ENCODE measurements at places on chromosomes 5 and 9. TPM values are rescaled to one million over a fixed set of nuclear protein-coding genes. Genes with fewer than 3 reads are reported as not detected.

DNA sequence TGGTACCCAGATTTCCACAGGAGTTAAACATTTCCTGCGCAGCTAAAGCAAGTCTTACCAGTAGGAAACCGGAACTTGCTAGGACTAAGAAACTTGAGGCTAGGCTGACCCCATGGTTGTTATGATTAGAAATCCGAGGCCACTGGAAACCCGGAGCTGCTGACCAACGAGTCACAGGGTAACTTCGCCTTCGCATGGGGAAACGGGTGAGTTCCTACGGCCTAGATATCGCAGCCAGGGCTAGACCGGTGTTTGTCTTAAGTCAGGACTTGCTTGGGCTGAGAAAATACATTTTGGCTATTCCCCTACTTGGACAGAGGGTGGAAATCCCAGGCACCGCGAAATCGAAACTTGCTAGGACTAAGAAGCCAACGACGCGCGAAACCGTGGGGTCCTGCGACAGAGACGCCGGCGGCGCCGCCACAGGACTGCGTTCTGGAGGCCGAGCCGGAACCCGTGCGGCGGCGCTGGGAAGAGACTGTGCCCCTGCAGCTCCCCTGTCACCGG lies 1.6 kb upstream of the ANXA2R start:
- peaks cover 56% of the 10 kb centered on the region for H3K4me1 ChIP-seq
- H3K27ac ChIP-seq = peak overlapping the region; percentile 98
- no peaks in the 10 kb centered on the region for H3K36me3 ChIP-seq
- DNase-seq = peak; percentile 63
- peak overlapping the region; percentile 79 for H3K4me3 ChIP-seq

- no peaks in the 10 kb centered on the region for H3K4me1 ChIP-seq
- H3K27ac ChIP-seq = no peak overlapping the region
- peaks cover 3% of the 10 kb centered on the region for H3K27me3 ChIP-seq
- no peak for DNase-seq
- H3K4me3 ChIP-seq = no peak overlapping the region
These were observed 6.1 kb upstream of the COL5A1 start for GRCh38 chr9:134635351-134636148.

GRCh38 chr9:125835655-125836054 lies 88.5 kb downstream of the PBX3 start:
- H3K27ac ChIP-seq = no peak overlapping the region
- no peaks in the 10 kb centered on the region for H3K4me1 ChIP-seq
- no peak overlapping the region for H3K4me3 ChIP-seq
- no peaks in the 10 kb centered on the region for H3K36me3 ChIP-seq
- H3K27me3 ChIP-seq = no peaks in the 10 kb centered on the region

DNA sequence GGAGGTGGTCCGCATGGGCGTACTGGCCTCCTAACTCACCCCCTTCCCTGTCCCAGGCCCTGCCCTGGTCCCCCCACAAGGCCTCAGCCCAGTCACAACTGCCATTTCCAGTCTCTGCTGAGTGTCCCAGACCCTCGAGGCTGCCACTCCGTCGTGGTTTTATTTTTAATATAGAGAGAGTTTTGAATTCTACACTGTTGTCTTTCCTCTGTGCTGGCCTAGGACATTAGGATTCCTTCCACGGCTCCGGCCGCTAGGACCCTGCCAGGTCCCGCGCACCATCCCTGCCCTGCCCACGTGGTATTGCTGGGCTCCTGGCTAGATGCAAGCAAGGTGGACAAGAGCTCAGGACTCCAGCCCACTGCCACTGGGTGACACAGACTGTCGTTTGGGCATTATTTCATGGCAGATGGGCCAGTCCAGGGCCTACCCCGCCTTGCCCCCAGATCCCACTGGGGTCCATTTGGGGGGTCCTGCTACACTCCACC lies 53.3 kb downstream of the SAR1B start:
- no peak for DNase-seq
- H3K27me3 ChIP-seq = no peaks in the 10 kb centered on the region
- no peak overlapping the region for H3K4me3 ChIP-seq
- H3K4me1 ChIP-seq = peaks cover 7% of the 10 kb centered on the region

PCDHGB3 gene
- 1.4 TPM for total RNA-seq

CERT1 gene
- total RNA-seq = 33.2 TPM

CFAP77 gene
- not detected for total RNA-seq

ASTN2 gene
- total RNA-seq = 7.0 TPM

- DNase-seq = no peak
- H3K4me3 ChIP-seq = no peak overlapping the region
- no peak overlapping the region for H3K27ac ChIP-seq
- no peaks in the 10 kb centered on the region for H3K4me1 ChIP-seq
- no peaks in the 10 kb centered on the region for H3K27me3 ChIP-seq
These were observed 63.8 kb downstream of the PAX5 start for GRCh38 chr9:36970007-36970888.

SLC45A2 gene
- 1.6 TPM for total RNA-seq

EIF4EBP3 gene
- 18.0 TPM for total RNA-seq

DNA sequence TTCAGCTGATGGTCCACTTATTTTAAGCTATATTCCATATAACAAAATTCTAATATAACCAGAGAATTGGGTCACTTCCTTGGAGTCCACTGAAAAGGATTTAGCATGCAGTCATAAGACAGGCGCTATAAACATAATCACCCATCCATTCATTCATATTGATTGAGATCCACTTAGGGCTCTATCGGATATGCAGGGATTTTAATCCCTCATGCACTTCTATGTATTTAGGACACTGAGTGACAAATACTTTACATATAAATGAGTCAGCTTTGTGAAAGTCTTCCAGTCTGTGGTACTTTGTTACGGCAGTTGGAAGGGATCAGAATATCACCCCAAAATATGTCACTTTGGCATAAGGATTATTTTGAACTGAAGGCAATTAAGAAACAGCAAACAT lies 127.3 kb upstream of the ZNF608 start:
- H3K27ac ChIP-seq = no peak overlapping the region
- DNase-seq = no peak
- H3K4me1 ChIP-seq = peaks cover 6% of the 10 kb centered on the region

CD74 gene
- total RNA-seq = 54.3 TPM

GRCh38 chr5:171920765-171921391 lies 85.6 kb downstream of the FBXW11 start:
- no peak overlapping the region for H3K4me3 ChIP-seq
- H3K36me3 ChIP-seq = no peaks in the 10 kb centered on the region
- H3K27me3 ChIP-seq = no peaks in the 10 kb centered on the region

PCDHGC4 gene
- total RNA-seq = 2.7 TPM

GRCh38 chr9:89902450-89903140 lies 297.8 kb downstream of the GADD45G start:
- H3K27ac ChIP-seq = no peak overlapping the region
- H3K4me1 ChIP-seq = no peaks in the 10 kb centered on the region
- H3K4me3 ChIP-seq = no peak overlapping the region
- no peak for DNase-seq

DNA sequence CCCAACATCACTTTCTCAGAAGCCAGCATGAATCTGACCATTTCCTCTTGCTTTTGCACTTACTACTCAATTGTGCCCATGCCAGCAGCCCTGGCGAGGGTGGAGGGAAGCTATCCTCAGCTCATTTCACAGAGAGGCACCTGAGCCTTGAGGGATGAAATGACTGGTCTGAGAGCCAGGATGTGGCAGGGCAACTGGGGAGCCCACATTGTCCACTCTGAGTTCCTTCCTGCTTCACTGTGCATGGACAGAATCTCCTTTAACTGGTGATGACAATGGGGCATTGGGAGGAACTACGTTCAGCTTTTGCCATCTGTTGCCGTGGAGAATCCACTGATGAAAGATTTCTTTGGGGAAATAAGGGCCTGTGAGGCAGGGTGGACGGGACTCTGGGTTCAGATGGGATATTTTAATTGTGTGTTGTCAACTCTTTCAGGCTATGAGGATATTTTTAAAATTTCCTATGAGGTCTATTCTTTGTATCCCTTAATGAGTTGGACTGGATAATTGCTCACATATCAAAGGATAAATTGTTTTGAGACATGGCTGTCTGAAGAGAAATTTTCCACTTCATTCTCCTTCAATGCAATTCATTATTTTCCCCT lies 78.3 kb downstream of the TNC start:
- no peak for DNase-seq
- H3K4me3 ChIP-seq = no peak overlapping the region
- H3K36me3 ChIP-seq = no peaks in the 10 kb centered on the region
- no peaks in the 10 kb centered on the region for H3K27me3 ChIP-seq

TMEM174 gene
- total RNA-seq = 0.64 TPM

OR1J2 gene
- not detected for total RNA-seq

DNA sequence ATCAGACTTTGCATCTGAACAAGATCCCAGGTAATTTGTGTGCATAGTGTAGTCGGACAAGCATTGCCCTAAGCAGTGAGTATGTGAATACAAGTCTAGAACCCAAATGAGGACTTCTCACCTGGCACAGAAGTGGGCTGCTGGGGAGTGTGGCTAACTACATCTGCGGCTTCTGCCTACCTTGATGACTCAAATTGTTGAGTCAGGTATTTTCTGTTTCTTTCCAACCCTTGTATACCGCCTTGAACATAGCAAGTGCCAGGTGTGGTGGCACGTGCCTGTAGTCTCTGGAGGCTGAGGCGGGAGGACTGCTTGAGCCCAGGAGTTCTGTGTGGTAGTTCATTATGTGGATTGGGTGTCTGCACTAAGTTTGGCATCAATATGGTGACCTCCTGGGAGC lies 7.9 kb upstream of the JADE2 start:
- no peaks in the 10 kb centered on the region for H3K27me3 ChIP-seq
- no peak overlapping the region for H3K27ac ChIP-seq
- no peak for DNase-seq
- H3K36me3 ChIP-seq = no peaks in the 10 kb centered on the region

DNA sequence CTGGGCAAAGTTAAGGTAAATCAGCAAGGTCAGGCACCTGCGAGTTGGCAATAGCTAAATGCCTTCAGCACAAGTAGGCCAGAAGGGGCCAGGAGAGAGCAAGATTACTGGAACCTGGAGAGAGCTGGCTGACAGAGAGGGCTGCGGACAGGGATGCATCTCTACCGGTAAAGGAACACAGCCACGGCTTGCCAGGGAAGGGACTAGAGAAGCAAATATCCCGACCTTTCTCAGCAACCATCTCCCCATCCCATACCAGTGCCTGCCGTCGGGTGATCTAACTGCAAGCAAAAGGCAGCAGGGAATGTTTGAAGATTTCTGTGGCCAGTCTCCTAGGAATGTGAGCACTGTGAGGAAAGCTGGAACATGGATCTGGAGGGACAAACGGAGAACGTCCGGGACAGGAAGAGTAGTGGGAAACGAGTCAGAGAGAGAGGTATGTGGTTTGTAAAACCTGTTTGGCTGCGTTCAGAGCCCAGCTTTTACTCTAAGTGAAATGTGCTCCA lies 15.9 kb upstream of the ABLIM3 start:
- H3K27me3 ChIP-seq = no peaks in the 10 kb centered on the region
- no peak for DNase-seq
- no peak overlapping the region for H3K27ac ChIP-seq
- H3K4me1 ChIP-seq = no peaks in the 10 kb centered on the region
- no peaks in the 10 kb centered on the region for H3K36me3 ChIP-seq
